ENCODE measurements at places on chromosomes 2 and 18.
A peak's percentile ranks its signal among the peaks of the same experiment; 100 is the strongest.

DNA sequence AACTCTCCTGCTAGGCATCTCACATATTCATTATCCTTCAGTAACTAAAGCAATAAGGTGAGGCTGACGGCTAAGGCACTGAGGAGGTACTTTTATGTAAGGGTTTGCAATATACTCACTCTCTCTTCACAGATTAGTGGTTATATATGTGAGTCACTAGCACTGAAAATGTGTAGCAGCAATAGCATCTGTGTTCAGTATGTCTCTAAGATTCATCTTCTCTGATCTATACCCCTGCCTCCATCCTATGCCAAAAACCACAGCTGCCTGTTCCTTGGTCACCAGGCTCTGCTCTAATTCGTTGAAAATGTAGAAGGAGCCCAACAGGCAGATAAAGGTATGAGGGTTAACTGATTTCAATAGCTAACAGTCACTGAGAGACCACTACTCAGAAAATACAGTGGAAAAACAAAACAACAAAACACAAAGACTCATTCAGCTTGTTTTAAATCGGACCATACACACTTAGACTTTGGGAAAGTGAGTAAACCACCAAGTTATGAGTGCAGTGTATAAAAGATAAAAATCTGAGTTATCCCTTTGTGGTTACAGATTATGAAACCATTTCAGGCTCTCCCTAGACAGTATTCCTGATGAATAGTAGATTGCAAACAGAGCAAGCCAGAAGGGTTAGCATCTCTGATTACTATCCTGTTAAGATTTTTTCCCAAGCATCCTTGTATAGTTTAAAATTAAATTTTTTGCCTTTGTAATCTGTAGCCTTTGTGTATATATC is 75.3 kb upstream of the CYP26B1 start:
- no peak for DNase-seq

DNA sequence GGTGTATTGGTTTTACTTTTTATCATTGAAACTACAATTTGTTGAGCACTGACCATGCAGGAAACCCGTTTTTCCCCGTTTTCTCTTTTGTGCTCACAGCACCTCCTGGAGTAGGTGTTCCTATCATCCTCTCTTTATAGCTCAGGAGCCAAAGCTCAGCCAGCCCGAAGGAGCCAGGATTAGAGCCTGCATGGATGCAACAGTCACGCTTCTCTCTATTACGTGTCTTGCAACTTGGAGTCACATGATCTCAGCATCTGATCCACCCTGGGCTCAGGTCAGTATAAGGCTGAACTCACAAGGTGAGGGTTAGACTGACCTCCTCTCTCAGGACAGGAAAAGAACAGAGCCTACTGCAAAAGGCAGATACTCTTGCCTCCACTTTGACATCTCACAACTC is 150.5 kb downstream of the MBP start:
- DNase-seq, result no peak

DNA sequence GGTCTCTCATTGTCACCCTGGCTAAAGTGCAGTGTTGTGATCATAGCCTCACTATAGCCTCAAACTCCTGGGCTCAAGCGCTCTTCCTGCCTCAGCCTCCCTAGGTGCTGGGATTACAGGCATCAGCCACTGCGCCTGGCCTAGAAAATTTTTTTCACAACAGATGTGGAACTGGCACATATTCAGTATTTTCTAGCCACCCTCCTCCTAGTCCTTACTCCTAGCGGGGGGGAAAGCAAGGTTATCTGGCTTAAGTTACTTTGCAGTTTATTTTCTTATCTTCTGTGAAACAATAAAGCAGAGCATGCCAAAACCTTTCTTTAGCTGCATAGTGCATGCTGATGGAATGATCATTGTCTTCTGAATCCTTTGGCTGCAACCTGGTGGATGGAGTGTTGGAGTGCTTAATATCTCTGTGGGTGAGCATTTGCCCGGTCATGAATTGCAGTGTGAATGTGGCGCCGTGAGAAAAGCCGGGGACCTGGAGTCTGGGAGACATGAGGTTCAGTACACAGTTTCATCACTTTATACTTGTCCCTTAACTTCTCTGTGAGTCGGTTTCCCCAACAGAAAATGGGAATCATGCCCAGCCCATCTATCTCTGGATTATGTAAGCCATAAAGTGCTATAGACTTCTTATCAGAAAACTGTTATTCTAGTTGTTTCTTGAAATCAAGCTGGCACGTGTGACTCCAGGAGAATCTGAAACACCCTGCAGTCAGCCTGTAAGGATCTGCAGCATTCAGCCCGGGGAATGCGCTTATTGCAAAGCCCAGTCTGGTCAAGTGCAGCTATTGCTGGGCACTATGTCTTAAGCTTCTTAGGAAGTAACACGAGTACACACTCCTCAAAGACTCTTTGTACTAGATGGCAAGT is 38.2 kb upstream of the MAP3K20 start:
- DNase-seq, result no peak

GRCh38 chr2:171342067-171342413 is 91.8 kb downstream of the METTL8 start:
- peak; percentile 33 for DNase-seq

DNA sequence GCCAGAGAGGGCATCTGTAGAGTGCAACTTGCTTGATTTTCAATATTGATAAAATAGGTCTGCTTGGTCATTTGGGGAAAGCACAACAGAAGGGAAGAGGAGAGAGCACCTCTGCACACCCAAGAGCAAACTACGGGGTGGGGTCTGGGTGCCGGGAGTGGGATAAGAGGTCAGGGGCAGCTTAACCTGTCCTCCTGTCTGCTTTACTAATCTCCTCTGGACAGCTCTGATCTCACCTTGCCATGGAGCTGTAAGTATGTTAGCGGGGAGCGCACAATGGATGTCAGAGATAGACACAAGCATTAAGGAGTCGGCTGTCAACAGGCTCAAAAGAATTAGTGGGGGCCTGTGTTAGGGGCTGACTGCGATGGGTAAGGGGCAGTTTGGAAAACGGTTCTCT is 328.7 kb downstream of the CYRIA start:
- no peak for DNase-seq

GRCh38 chr2:23488584-23488983 is 103.6 kb downstream of the KLHL29 start:
- DNase-seq, result no peak

- DNase-seq, result no peak
Observed at GRCh38 chr18:59990121-59990823, 90.5 kb downstream of the PMAIP1 start.

GRCh38 chr2:216692636-216693413 is 2.5 kb downstream of the IGFBP5 start:
- DNase-seq, result peak; percentile 72

DNA sequence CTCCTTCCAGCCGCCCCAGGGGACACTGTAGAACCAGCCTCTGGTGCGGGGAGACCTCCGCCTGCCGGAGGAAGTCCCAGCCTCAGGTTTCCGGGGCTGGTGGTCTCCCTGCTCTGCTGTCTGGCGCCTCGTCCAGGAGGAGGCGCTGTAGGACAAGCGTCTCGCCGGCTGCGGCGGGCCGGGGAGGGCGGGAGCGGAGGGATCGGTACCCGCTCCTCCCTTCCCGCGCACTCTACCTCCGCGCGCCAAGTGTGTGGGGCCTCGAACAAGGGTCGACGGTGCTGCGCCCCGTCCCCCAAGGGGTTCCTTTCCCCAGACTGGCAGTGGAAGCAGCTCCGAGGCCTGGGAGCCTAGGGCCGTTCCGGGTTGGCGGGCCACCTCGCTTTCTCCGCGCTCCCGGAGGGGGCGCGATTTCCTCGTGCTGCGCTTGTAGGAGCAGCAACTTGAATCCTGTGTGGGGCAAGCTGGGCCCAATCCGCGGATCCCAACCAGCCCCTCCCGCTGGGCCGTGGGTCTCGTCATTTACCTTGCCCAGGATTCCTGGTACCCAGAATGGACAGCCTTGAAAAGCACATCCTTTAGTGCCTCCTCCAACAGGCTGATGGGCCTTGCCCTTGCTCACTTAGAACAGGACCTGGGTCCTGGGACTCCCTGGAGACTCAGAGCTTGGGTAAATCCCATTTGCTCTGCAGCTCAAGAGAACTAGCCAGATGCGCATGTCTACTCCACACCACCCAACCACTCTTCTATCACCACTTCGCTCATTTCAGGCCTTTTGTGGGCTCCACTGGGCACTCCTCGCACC is 10.6 kb upstream of the HOXD4 start:
- DNase-seq, result peak; percentile 74

DNA sequence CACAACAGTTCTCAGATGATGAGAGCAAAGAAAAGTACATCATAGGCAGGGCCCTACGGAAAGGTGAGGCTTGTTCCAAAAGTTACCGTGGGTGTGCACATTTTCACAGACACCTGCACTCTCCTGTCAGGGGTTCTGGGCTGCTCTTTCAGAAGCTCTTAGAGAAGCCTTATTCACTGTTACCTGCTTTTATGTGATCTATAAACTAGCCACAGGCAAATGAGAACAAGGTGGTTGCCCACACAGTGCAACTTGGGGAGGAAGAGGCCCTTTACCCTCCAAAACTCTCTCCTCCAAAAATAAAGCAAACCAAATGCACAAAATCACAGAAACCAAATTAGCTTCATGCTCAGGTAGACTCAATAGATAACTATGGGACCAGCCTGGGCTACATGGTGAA is 11.1 kb upstream of the CUL3 start:
- no peak for DNase-seq
